ENCODE measurements at places on chromosomes 5 and 9.

GRCh38 chr5:176915906-176916305 lies 16.8 kb upstream of the HK3 start:
- no peak for DNase-seq

DNA sequence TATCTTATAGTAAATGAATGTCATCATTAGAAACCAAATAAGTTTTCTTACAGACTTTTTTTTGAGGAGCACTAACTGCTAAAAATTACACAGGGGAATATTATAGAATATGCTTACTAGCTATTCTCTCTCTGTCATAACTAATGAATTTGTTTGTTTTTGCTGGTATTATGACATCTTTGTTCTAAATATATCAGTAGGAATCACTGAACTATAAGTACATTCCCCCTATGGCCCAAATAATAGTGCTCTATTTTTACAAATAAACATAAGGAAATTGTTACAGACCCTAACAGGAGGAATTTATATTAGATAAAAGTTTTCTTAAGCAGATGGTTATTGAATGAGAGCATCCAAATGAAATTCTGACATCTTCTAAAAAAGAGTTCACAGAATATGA lies 83.0 kb upstream of the RIOK2 start:
- no peak for DNase-seq

GRCh38 chr9:76602199-76602598 lies 143.2 kb downstream of the GCNT1 start:
- DNase-seq = no peak

- no peak for DNase-seq
Observed at GRCh38 chr9:114261026-114261425, 61.9 kb upstream of the ORM1 start.

- DNase-seq = no peak
Observed at GRCh38 chr9:121237916-121238315, 30.0 kb upstream of the GSN start.

- no peak for DNase-seq
Observed at GRCh38 chr5:108109059-108109458, 272.8 kb downstream of the FBXL17 start.

GRCh38 chr5:66875315-66875714 lies 279.1 kb downstream of the MAST4 start:
- no peak for DNase-seq

GRCh38 chr5:95861864-95862561 lies 39.5 kb upstream of the GLRX start:
- DNase-seq = no peak

DNA sequence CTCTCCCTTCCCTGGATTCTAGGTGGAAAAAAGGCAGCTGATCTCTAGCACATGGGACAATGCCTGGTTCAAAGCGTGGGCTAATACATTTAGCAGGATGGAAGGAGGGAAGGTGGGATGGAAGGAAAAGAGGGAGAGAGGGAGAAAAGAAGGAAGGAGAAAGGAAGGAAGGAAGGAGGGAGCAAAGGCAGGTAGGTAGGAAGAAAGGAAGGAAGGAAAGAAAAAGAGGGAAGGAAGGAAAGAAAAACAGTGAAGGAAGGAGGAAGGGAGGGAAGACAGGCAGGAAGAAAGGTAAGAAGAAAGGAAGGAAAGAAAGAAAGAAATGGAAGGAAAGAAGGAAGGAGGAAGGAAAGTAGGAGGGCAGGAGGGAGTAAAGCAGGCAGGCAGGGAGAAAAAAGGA lies 12.2 kb upstream of the PALM2AKAP2 start:
- no peak for DNase-seq

- no peak for DNase-seq
Observed at GRCh38 chr9:98374385-98375051, 119.1 kb upstream of the TBC1D2 start.

- no peak for DNase-seq
Observed at GRCh38 chr5:148372166-148372725, 11.5 kb upstream of the FBXO38 start.

DNA sequence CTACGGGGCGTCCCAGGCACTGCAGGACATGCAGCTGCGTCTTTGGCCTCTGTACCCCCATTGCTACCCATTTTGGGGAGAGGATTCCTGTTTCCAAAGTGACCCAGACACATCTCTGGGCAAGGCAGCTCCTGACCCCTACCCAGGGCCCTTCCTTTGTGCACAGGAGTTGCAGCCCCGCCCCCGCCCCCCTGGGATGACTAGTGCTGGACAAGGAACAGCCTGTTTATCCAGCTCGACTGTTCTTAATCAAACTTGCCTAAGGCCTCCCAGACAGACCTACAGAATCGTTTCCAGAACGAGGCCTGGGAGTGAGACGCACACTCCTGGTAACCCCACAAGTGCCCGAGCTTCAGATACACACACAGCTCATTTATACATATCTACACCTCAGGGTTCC lies 13.2 kb downstream of the DIPK1B start:
- no peak for DNase-seq

GRCh38 chr9:38192731-38193265 lies 123.8 kb upstream of the SHB start:
- DNase-seq = no peak

- DNase-seq = no peak
Observed at GRCh38 chr5:105956456-105957196, 1714.1 kb downstream of the EFNA5 start.

DNA sequence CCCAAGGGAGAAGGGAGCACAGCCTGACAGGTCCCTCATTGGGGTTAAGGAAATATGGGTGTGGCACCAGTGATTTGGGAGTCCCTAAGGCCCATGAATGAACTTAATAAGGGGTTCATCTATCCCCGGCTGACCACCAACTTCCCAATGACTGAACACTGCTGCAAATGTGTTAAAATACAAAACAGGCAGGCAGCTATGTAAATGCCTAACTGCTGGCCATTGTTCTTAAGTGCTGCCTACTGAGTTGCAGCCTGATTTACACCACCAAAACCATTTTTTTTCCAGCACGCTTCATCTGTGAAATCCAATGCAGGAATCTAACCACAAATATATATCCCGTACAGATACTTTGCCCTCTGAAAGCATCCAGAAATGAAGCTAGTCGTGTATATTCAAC lies 478.5 kb downstream of the PTPRD start:
- DNase-seq = no peak

- no peak for DNase-seq
Observed at GRCh38 chr9:134432471-134432870, 106.2 kb downstream of the RXRA start.

GRCh38 chr5:129978270-129978669 lies 74.0 kb downstream of the CHSY3 start:
- DNase-seq = no peak

- no peak for DNase-seq
Observed at GRCh38 chr5:40791715-40792139, 6.4 kb downstream of the PRKAA1 start.

GRCh38 chr9:87585123-87585855 lies 87.6 kb downstream of the DAPK1 start:
- no peak for DNase-seq

- DNase-seq = no peak
Observed at GRCh38 chr5:136115183-136115865, 17.3 kb upstream of the SMAD5 start.

DNA sequence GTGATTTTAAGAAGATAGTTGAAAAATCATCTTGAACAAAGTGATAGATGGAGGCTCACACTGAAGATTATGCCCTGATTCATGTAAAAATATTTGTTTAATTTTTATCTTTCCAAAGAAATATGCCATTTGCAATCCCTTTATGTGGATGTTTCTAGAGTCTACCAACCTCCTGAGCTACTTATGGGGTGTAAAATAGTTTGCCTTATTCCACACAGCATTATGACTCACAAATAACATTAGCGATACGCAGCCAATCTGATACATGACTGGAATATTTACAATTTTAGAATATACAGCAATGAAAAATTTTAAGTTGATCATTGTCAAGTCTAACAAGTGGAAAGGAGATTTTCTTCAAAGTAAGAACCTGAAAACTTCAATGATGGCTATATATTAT lies 327.5 kb downstream of the EDIL3 start:
- no peak for DNase-seq

DNA sequence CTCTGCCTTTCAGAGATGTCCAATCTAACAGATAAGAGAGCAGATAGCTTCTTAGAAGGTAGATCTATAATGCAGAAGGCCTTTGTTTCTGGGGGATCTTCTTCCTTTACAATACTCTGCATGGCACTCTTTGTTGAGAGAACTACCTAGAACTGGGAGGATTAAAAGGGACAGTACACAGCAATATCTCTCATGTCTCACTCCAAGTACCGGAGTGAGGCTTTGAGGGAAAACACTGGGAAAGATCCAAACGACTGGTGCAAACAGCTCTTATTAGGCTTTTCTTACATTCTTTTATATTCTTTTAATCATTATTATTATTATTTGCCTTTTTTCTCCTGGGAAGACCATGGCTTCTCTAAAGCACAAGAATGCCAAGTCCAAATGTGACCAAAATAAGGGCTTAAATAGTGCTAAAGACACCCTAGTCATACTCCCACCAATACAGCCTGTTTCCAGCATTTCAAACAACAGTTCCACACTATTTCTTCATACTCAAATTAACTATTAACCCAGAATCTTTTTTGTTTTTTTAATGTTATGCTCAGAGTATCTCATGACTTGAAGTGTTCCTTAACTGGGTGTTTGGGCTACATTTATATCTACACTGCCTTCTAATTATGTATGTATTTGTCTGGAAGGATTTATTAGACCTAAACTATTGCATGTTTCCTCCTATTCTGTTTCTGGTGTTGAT lies 52.7 kb downstream of the ABHD17B start:
- DNase-seq = no peak

GRCh38 chr5:51657340-51658240 lies 274.3 kb downstream of the ISL1 start:
- no peak for DNase-seq

DNA sequence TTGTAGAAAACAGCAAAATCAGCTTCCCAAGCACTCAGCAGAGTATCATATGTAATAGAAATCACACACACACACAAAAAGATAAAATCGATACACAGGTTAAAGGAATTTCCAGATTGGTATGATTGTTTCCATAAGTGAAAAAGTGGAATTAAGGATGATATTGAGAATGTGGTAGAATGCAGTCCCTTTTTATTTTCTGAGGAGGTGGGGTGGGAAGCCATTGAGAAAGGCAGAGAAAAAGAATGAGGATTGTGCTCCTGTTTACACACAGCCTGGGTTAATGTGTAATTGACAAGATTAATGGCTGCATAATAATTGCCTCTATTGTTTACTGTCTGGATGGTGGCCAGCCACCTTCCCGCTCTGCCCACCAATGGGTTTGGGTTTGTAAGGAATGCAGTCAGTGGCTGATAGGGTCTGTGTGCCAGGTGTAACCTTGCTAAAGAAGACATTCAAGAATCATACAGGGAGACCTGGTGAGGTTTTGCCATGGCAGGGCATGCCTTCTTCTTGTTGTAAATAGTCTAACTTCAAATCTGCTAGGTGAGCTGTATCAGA lies 177.2 kb upstream of the MAP3K1 start:
- no peak for DNase-seq

GRCh38 chr9:71822456-71822855 lies 54.1 kb upstream of the CEMIP2 start:
- no peak for DNase-seq

GRCh38 chr9:35529161-35529823 lies 39.4 kb downstream of the RUSC2 start:
- no peak for DNase-seq

DNA sequence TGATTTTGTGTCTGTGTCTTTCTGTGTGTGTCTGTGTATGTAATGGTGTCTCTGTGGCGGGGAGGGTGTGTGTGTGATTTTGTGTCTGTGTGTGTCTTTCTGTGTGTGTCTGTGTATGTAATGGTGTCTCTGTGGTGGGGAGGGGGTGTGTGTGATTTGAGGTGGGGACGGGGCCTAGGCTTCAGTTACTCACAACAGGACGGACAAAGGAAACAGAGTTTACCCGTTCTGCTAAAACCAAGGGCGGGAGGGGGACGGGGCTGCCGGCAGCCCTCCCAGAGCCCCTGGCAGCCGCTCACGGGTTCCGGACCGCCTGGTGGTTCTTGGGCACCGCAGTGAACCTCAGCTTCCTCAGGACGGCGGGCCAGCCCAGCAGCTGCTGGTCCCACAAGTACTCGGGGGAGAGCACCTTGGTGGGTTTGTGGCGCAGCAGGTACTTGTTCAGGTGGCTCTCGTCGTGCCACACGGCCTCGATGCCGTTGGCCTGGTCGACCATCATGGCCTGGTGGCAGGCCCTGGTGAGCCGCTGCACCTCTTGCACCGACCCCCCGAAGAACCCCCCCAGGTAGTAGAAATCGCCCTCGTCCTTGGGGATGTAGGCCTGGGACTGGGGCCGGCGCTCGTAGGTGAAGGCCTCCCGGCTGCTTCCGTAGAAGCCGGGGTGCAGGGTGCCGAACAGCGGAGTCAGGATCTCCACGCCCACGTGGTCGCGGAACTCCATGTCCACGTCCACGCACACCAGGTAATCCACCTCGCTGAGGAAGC lies 19.4 kb downstream of the ABO start:
- no peak for DNase-seq

GRCh38 chr5:132293066-132293991 lies 865 bp upstream of the SLC22A4 start:
- DNase-seq = no peak

DNA sequence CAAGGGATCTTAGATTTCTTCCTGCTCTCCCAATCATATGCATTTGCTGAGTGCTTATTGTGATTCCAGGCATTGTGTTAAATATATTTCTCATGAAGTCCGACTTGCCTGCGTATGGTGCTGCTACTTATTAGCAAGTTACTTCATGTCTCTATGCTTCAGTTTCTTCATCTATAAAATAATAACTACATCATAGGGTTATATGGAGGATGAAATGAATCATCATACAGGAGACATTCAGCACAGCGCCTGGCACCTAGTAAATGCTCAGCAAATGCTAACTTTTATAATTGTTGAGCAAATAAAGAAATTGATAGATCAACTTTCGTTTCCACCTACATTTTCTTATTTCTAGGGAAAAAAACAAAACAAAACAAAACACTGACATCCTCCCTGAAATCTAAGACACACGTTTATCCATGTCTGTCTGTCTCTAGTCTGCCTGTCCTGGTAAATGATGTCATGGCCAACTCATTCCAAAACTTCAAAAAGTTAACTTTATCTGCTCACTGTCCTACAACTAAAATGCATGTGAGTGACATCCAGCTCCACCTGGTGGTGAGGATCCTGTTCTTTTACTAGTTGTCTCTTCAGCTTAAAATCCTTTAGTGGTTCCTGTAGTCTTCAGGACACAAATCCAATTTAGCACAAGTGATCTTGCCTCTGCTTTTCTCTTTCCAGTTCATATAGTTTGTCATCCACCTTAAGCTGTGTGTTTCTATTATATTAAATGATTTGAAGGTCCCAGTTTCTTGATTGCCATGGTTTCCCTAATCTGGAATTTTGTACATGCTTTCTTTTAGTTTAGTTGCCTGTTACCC lies 27.7 kb downstream of the PPP3R2 start:
- peak; percentile 4 for DNase-seq

- DNase-seq = no peak
Observed at GRCh38 chr5:123865641-123866040, 353.7 kb downstream of the CSNK1G3 start.

DNA sequence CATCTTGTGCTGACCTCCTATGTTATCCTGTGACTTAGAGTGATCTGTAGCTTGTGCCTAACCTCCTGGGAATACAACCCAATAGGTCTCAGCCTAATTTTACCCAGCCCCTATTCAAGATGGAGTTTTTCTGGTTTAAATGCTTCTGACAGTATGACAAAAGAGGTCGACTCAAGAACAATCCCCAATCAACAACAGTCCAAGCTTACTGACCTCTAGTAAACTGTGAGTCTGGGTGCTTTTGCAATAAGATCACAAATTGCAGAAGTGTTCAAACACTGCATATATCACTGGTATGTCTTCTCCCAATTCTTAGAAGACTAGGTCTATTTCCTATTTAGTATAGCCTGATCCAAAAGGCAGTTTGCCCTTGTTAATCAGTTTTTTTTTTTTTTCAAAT lies 323.5 kb upstream of the PTGER4 start:
- DNase-seq = no peak

- DNase-seq = no peak
Observed at GRCh38 chr9:99576002-99576401, 245.7 kb upstream of the NR4A3 start.
